Activated T-helper 2 cell treated with anti-CD3 and anti-CD28 coated beads, Interferon-gamma antibody, Interleukin-2, Interleukin-4, amounts not matched to agents 10 μg/mL and 5 μg/mL and 100 μg/mL, durations not matched to agents 14 hours and 24 hours and 36 hours (primary cell): ENCODE measurements at places on chromosomes 6 and 20.

- no peak overlapping the region for H3K27ac ChIP-seq
- H3K27me3 ChIP-seq, result no peaks in the 10 kb centered on the region
- H3K36me3 ChIP-seq, result no peaks in the 10 kb centered on the region
- H3K4me3 ChIP-seq, result no peak overlapping the region
Measured at GRCh38 chr6:148044261-148044751, 298.3 kb upstream of the SASH1 start.

DNA sequence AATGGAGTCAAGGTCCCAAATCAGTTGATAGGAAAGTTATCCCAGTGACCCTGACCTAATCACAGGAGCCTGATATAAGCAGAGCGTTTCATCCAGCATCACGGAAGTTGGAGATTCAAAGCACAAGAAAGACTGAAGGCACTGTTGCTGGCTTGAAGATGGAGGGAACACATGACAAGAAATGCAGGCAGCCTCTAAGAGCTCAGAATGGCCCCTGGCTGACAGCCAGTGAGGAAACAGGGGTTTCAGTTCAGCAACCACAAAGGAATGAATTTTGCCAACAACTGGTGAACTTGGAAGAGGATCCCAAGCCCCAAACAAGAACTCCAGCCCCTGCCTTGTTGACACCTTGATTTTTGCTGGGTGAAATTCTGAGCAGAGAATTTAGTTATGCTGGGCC is 778.5 kb downstream of the MAFB start:
- DNase-seq, result no peak
- H3K36me3 ChIP-seq, result no peaks in the 10 kb centered on the region
- H3K27me3 ChIP-seq, result no peaks in the 10 kb centered on the region
- H3K27ac ChIP-seq, result no peak overlapping the region

DNA sequence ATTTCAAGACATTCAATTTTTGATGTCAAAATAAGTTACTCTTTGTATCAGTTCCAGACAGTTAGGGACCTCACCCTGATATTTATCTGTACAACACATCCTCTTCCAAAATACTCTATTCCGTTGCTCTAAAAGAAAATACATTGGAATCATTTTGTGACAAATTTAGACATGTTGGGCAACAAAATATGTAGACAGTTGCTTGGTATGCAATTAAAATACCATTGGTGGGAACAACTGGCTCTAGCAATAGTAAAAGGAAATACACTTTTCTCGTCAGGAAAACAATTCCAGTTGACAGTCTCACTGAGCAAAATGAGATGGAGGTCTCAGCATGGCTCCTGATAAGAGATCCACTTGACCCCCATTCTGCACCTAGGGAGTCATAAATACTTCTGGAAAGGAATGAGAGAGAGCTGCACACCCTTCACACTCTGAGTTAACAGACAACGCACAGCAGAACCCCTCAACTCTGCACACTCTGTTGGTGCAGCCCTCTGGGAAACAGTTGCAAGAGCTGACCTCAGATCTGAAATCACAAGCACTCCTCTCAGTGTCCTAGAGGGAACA is 171.3 kb upstream of the NT5E start:
- no peaks in the 10 kb centered on the region for H3K27me3 ChIP-seq
- H3K27ac ChIP-seq, result no peak overlapping the region
- no peaks in the 10 kb centered on the region for H3K4me1 ChIP-seq
- no peak for DNase-seq

DNA sequence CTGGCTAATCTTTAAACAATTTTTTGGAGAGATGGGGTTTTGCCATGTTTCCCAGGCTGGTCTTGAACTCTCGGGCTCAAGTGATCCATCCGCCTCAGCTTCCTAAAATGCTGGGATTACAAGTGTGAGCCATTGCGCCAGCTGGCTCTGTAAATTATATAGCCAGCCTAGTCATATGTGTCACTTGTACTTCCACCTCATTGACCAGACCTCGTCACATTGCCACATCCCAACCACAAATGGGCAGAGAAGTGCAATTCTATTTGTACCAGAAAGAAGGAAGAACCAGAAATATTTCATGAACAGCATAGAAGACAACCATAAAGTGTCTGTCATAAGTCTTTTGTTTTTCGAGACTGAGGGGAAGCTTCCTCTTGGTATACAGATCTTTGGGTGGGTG is 304.9 kb upstream of the RNF24 start:
- H3K27me3 ChIP-seq, result no peaks in the 10 kb centered on the region
- no peak overlapping the region for H3K27ac ChIP-seq
- no peaks in the 10 kb centered on the region for H3K36me3 ChIP-seq
- no peaks in the 10 kb centered on the region for H3K4me1 ChIP-seq

GRCh38 chr6:19692506-19693298 is 144.5 kb upstream of the ID4 start:
- peaks cover 15% of the 10 kb centered on the region for H3K27me3 ChIP-seq
- H3K4me3 ChIP-seq, result no peak overlapping the region
- DNase-seq, result no peak
- no peak overlapping the region for H3K27ac ChIP-seq

- H3K4me3 ChIP-seq, result no peak overlapping the region
- H3K27ac ChIP-seq, result no peak overlapping the region
- H3K36me3 ChIP-seq, result peaks cover 2% of the 10 kb centered on the region
- no peak for DNase-seq
- no peaks in the 10 kb centered on the region for H3K27me3 ChIP-seq
- H3K4me1 ChIP-seq, result peaks cover 26% of the 10 kb centered on the region
Measured at GRCh38 chr6:108584323-108584722, 23.6 kb downstream of the FOXO3 start.

GRCh38 chr6:42781546-42781795 is 381 bp upstream of the BICRAL start:
- no peak for DNase-seq
- peak overlapping the region; percentile 99 for H3K27ac ChIP-seq
- no peaks in the 10 kb centered on the region for H3K27me3 ChIP-seq

GRCh38 chr6:38192011-38192410 is 372.5 kb downstream of the ZFAND3 start:
- DNase-seq, result no peak
- H3K27me3 ChIP-seq, result no peaks in the 10 kb centered on the region
- no peaks in the 10 kb centered on the region for H3K36me3 ChIP-seq
- no peaks in the 10 kb centered on the region for H3K4me1 ChIP-seq
- H3K27ac ChIP-seq, result no peak overlapping the region
- H3K4me3 ChIP-seq, result no peak overlapping the region

GRCh38 chr20:62483613-62484458 is 8.0 kb upstream of the GATA5 start:
- H3K27me3 ChIP-seq, result peaks cover 59% of the 10 kb centered on the region
- H3K4me1 ChIP-seq, result no peaks in the 10 kb centered on the region

GRCh38 chr6:124420116-124420840 is 542.0 kb upstream of the RNF217 start:
- no peak overlapping the region for H3K27ac ChIP-seq
- no peak overlapping the region for H3K4me3 ChIP-seq
- H3K4me1 ChIP-seq, result no peaks in the 10 kb centered on the region
- no peaks in the 10 kb centered on the region for H3K27me3 ChIP-seq

- H3K4me1 ChIP-seq, result no peaks in the 10 kb centered on the region
- no peaks in the 10 kb centered on the region for H3K36me3 ChIP-seq
- no peak overlapping the region for H3K27ac ChIP-seq
- DNase-seq, result no peak
- H3K27me3 ChIP-seq, result no peaks in the 10 kb centered on the region
Measured at GRCh38 chr20:7622399-7622961, 317.8 kb downstream of the HAO1 start.

GRCh38 chr6:107599043-107599442 is 109.1 kb downstream of the SOBP start:
- no peaks in the 10 kb centered on the region for H3K36me3 ChIP-seq
- DNase-seq, result no peak
- no peaks in the 10 kb centered on the region for H3K4me1 ChIP-seq
- no peak overlapping the region for H3K4me3 ChIP-seq
- H3K27me3 ChIP-seq, result peaks cover 52% of the 10 kb centered on the region

DNA sequence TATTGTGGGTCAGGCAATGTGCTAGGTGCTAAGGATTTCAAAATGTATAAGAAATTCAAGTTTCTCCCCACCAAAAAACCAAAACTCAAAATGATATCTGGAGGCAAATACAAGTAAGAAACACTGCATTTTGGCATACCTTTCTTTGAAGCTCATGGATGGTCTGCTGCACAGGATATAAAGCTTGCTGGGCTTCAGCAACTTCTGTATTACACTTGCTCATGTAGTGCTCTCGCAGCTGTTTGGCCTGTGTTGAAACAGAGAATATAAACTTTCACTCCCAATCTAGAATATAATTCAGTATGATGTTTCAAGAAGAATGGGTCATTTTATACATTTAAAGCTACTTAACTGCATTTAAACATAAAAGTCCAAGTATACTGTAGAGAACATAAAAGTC is 39.6 kb downstream of the SHPRH start:
- DNase-seq, result no peak
- H3K4me1 ChIP-seq, result peaks cover 2% of the 10 kb centered on the region
- peaks cover 40% of the 10 kb centered on the region for H3K36me3 ChIP-seq

DNA sequence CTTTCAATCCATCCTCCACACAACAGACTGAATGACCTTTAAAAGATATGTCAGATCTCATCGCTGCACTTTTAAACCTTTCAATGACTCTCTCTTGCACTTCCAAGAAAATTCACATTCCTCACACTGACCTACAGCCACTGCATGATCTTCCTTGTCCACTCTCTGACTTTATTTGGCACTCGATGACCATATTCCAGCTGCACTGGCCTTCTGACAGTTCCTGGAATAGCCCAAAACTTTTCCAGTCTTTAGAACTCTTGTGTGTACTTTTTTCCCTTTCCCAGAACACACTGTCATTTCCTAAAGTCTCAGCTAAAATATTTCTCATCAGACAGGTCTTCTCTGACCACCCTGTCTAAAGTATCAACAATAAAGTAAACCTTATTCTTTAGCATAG is 174.6 kb downstream of the ADGRG6 start:
- no peak overlapping the region for H3K27ac ChIP-seq
- DNase-seq, result no peak
- peaks cover 3% of the 10 kb centered on the region for H3K4me1 ChIP-seq
- H3K27me3 ChIP-seq, result peaks cover 7% of the 10 kb centered on the region
- no peak overlapping the region for H3K4me3 ChIP-seq

DNA sequence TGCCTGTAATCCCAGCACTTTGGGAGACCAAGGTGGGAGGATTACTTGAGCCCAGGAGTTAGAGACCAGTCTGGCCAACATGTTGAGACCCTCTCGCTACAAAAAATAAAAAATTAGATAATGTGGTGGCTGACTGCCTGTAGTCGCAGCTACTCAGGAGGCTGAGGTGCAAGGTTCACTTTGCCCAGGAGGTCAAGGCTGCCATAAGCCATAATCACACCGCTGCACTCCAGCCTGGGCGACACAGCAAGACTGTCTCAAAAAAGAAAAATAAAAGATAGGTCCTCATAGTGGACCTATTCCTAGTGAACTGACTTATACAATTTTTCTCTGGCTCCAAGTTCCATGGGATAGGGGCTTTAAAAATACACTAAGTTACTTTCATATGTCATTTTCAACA is 41.9 kb downstream of the MRS2 start:
- no peaks in the 10 kb centered on the region for H3K36me3 ChIP-seq
- DNase-seq, result no peak
- H3K4me3 ChIP-seq, result no peak overlapping the region
- H3K4me1 ChIP-seq, result peaks cover 6% of the 10 kb centered on the region

DNA sequence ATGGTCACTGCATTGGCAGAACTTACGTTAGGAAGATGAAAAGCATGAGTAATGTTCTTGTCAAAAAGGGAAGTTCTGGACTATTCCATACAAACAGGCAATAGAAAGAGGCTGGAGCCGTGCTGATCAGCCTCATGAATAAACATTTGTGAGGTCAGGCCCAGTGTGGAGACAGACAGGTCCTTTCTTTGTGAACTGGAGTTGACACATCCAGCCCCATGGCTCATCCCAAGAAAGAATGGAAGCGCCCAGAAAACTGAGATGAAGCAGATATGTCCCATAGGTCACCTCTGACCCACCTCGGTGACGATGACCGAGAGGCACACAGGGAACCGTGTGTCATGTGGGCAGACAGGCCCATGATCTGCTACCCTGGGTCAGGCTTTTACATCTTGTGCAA is 276.0 kb upstream of the SGK1 start:
- H3K4me1 ChIP-seq, result no peaks in the 10 kb centered on the region
- no peaks in the 10 kb centered on the region for H3K27me3 ChIP-seq
- no peak overlapping the region for H3K27ac ChIP-seq
- no peak for DNase-seq
- H3K36me3 ChIP-seq, result no peaks in the 10 kb centered on the region

DNA sequence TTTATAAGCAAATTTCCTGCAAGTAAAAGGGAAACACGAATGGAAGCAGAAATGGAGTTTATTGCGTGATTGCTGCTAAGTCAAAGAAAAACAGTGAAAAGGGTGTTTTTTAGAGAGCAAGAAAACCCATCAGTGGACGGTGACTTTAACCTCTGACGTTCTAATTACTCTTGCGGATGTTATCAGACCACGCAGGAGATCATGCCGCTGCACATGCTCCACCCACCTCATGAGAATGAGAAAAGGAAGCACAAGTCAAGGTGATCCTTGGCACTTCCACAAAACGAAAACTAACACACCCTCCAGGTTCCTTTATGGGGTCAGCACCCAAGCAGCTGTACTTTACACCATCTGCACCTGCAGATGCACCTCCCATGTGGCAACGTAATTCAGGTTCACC is 45.0 kb downstream of the LYRM4 start:
- H3K4me3 ChIP-seq, result no peak overlapping the region
- DNase-seq, result no peak
- no peaks in the 10 kb centered on the region for H3K27me3 ChIP-seq
- no peak overlapping the region for H3K27ac ChIP-seq

GRCh38 chr6:23929201-23929600 is 196.8 kb upstream of the NRSN1 start:
- H3K27ac ChIP-seq, result no peak overlapping the region
- H3K27me3 ChIP-seq, result no peaks in the 10 kb centered on the region
- DNase-seq, result no peak
- H3K4me1 ChIP-seq, result no peaks in the 10 kb centered on the region

DNA sequence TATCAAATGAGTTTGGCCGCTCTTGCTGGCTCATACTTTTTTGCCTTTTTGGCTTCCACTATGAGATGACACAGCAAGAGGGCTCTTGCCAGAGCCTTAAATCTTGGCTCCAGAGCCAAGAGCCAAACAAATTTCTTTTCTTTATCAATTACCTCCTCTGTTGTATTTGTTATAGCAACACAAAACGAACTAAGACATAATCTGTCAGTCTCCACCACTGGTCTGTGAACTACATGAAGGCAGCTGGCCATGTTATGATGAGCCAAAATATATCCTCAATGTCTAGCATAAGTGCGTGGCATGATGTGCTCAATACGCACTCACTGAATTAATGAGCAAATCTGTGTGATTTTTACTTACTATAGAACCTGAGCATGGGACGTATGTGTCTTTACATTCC is 220.0 kb upstream of the ZNF217 start:
- DNase-seq, result no peak
- no peaks in the 10 kb centered on the region for H3K27me3 ChIP-seq
- H3K36me3 ChIP-seq, result no peaks in the 10 kb centered on the region
- H3K4me1 ChIP-seq, result peaks cover 28% of the 10 kb centered on the region
- H3K4me3 ChIP-seq, result no peak overlapping the region
